ENCODE measurements at places on chromosomes 1 and 21.
A peak's percentile ranks its signal among the peaks of the same experiment; 100 is the strongest.

DNA sequence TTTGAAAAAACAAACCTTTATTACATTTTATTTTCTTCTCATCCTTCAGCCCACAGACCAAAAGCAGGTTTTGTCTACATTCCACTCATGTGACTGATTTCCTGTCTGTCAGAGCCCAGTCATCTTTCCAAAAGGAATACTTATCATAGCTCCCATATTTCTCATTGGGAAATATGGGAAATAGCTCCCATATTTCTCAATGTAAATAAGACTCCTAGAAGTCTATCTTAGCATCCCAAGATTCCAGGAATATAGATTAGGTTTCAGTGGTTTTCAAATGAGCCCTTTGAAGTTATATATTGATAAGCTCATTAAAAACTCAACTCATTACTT lies 19.1 kb upstream of the NRDC start:
- DNase-seq: no peak

GRCh38 chr1:240054109-240054701 lies 37.5 kb upstream of the FMN2 start:
- no peak for DNase-seq

DNA sequence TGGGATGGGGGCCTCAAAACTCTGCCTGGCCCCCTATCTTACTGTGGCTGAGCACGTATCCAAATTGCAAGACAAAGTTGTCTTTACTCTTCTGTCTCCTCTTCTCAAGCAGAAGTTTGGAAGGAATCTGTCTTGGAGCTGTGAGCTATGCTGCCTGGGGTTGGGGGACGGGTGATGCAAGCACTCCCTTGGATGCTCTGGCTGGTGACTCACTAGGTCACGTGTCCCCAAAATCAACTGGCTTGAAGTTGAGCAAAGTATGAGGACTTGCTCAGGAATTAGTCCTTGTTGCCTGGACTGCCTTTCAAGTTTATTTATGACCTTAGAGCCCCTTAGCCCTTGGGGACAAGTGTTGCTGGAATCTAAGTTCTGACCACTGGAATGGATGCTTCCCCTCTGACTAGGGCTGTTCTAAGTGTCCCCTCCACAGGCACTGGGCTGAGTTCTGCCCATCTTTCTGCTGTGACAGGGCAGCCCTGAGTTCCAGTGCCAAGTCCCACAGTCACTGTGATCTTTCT lies 269.5 kb downstream of the HHAT start:
- DNase-seq: no peak

GRCh38 chr1:116927049-116927798 lies 17.5 kb downstream of the PTGFRN start:
- DNase-seq: no peak

- DNase-seq: no peak
These were observed 284.3 kb upstream of the FMN2 start for GRCh38 chr1:239807361-239807760.

- no peak for DNase-seq
These were observed 131.6 kb downstream of the SNX7 start for GRCh38 chr1:98793136-98793535.

DNA sequence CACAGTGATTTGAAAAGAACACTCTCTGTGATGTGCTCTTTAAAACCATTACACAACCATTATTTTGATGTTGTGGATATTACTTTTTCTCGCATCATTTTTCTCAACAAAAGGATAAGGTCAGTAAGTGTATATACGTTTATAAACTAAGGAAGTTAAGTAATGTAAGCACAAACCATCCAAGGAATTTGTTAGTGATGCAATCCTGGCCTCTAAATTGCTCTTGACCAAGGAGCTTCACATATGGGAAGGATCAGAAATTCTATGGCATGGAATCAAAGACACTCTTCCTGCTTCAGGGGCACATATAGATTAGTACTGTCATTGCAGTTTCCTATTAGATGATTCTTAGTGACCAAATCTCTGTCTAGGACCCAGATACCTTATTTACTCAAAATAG lies 3.6 kb upstream of the PPP2R5A start:
- DNase-seq: no peak

DNA sequence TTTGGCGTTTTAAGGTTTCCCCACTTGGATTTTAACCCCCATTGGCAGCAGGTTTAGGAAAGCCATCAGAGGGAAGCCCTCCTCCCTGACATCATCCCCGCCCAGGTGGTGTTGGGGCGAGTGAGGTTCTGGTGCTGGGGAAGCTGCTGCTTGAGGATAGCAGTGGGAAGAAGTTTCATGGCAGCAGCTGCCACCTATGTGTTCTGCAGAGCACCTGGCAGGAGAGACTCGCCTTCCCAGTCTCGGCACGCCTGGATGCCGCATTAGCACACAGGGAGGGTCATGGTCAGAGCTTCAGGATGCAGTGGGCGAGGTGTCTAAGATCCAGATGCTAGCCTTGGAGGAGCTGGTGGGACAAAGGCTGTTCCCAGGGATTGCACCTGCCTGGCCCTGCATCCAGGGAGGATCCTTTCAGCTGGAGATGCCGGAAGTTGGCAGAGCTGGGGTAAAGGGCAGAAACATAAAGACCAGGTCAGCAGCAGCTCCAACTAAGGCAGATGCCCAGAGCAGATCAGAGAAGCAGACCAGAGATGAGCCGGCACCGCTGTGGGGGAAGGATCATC lies 33.9 kb downstream of the ABCG1 start:
- no peak for DNase-seq

GRCh38 chr1:56438901-56439551 lies 140.3 kb downstream of the PLPP3 start:
- DNase-seq: no peak

DNA sequence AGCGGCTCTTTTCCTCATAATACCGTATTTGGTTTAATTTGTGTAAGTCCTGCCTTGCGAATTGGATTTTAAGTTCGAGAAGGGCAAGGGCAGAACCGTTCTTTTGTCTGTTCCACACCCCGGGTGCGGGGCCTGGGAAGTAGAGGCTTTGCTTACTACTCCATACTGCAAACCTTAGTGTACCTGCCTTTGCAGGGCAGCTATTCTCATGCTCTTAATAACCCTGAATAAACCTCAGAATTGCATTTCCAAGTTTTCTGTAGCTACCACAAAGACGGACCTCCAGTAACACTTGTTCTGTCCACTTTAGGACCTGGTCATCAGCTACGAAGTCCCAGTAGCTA lies 657 bp upstream of the HNRNPU start:
- DNase-seq: peak; percentile 70

GRCh38 chr1:12136916-12137610 lies 29.7 kb upstream of the TNFRSF1B start:
- DNase-seq: no peak

GRCh38 chr1:29289493-29289892 lies 53.2 kb downstream of the PTPRU start:
- DNase-seq: no peak

- DNase-seq: no peak
These were observed 22.3 kb downstream of the BLZF1 start for GRCh38 chr1:169390303-169390702.

GRCh38 chr1:225917536-225917935 lies 6.5 kb downstream of the PYCR2 start:
- DNase-seq: no peak

- no peak for DNase-seq
These were observed 403.3 kb downstream of the KCTD3 start for GRCh38 chr1:215970406-215970805.

DNA sequence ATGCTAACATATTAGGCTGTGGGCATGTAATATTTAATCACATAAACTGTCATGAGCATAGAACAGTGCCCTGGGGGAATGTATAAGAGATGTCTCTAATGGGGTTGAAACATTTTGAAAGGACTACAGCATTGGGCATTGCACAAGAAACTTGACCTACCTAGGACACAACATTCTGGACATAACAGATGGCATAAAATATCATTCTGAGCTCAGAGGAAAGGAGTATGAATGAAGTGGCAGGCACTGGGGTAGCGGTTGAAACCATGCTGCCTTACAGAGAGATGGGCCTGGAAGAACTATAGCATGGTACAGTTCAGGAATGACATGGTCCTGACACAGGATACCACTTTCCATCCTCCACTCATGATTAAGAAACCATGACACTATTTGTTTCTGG lies 69.0 kb downstream of the LPAR3 start:
- no peak for DNase-seq

GRCh38 chr1:101884621-101885020 lies 112.1 kb downstream of the OLFM3 start:
- no peak for DNase-seq

DNA sequence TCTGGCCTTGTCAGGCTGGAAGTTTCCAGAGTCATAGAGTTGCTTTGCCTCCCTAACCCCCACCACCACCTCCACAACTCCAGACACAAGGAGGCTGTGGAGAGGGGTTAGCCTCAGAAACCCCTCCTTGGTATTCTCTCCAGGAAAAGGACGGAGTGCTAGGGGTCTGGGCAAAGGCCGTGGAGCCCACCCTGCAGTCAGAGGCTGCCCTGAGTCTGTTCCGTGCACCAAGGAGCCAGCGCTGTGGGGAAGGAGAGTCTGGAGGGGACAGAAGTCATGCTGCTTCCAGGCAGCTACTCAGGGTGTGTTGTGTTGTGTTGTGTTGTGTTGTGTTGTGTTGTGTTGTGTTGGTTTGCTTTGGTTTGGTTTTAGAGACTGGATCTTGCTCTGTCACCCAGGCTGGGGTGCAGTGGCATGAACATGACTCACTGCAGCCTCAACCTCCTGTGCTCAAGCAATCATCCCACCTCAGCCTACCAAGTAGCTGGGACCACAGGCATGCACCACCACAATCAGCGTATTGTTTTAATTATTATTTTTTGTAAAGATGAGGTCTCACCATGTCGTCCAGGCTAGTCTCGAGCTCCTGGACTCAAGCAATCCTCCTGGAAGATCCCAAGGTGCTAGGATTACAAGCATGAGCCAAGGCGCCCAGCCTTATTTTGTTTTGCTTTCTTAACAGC lies 122.2 kb upstream of the TMEM51 start:
- DNase-seq: no peak

DNA sequence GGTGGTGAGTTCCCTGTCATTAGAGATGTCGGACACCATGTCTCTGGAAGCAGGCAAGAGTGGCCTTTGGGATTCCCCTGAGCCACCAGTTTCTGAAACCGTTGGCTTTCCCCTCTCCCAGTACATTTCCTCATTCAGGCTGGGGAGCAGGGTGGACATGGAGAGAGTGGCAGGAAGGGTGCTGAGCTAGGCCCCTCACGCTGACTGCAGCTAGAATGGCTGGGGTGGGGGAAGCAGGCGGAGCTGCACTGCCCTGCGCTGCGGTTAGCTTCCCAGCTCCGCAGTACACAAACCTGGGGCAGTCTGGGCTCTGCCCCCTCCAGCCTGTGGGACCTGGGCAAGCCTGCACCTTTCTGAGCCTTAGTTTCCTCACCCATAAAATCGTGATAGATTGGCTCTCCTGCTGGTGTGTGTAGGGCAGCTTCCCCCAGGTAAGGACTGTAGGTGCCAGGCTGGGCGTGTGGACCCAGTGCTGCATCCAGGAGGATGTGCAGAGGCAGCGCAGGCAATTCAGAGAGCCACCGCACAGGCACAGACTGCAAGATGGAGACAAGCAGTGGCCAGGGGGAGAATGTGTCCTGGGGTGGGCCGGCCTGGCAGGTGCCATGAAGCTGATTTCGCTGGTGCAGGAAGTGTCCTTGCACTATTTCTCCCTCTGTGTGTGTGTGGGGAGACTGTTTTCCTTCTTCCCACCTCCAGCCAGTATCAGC lies 3.0 kb downstream of the PLA2G2F start:
- no peak for DNase-seq

DNA sequence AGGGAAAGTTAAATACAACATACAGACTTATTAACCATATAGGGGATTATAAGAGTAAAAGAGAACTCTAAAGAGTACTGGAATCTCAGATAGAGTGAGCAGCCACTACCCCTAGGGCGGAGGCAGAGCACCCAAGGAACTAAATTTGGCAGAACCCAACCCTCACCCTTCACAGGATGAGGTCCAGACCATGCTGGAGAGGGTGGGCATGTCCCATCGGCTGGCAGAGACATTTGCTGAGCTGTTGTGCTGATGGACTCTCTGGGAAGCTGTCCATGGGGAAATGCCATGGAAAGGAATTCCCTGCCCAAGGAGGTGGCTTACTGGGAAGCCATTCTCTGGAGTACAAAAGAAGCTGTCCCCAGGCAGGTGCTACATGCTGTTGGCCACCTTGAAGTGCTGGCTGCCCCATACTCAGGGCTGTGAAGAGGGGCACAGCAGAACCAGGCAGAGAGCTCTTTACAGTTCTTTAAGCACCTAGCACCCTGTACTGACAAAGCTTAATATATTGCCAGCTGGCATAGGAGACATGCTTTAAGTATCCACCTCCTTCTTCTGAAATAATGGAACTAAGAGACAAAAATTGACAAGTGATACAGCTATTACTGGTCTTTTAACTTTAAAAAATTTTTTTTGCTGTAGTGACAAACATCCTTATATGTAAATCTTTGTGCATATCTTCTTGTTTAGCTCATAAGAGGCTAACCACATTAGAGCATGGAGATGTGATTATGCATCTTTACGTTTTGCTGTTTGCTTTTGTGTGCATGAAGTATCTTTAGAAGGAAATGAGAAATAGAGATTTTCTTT lies 29.6 kb downstream of the TSNAX start:
- no peak for DNase-seq

DNA sequence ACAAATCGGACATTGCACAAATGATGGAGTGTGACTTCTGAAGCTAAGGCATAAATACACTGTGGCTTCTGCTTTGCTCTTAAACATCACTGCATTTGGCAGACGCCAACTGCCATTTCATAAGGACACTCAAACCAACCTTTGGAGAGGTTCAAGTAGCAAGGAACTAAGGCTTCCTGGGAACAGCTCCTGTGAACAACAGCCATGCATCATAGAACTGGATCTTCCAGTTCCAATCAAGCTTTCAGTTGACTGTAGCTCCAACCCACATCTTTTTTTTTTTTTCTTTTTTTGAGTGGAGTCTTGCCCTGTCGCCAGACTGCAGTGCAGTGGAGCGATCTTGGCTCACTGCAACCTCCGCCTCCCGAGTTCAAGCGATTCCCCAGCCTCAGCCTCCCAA lies 10.7 kb upstream of the HUNK start:
- no peak for DNase-seq

- DNase-seq: peak; percentile 40
These were observed 2.7 kb upstream of the ZNF692 start for GRCh38 chr1:248861616-248862015.

DNA sequence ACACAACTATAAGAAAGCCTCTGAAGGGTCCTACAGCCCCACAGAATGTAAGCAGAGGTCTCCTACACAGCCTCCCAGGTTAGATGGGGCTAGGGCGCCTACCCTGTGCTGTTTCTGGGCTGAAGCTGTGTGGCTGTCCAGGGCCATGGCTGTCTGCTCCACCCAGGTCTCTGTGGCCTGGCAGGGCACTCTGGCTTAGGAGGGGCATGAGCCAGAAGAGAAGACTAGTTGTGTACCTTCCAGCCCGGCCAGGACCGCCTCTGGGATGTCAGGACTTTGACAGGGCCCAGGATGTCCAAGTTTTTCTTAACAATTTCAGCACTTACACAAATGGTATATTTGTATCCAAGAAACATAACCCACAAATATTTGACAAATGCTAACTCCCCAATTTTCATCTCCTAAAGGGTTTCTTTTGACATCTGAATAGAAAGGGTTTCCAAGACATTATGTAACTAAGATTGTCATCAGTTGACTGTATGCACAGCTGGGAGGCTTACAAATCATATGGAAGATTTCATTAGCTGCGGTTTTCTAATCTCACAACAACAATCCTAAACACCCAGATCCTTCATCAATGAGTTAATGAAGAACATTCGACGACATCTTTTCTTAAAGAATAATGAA lies 80.5 kb downstream of the HSF2BP start:
- DNase-seq: no peak

- no peak for DNase-seq
These were observed at the start of gene ETV3L for GRCh38 chr1:157099633-157100009. Gene ETV3L (minus strand): TSS chr1:157099808. CDS start chr1:157099523, 285 bp downstream.

Measured in Karpas-422 (cell line).